ENCODE measurements at places on chromosomes 11 and 22.
A peak's percentile ranks its signal among the peaks of the same experiment; 100 is the strongest.

GRCh38 chr22:44029069-44029468 is 5.0 kb downstream of the PARVB start:
- no peak for DNase-seq

GRCh38 chr11:121722431-121723245 is 269.9 kb upstream of the SORL1-AS1 start:
- DNase-seq = no peak

- DNase-seq = no peak
Observed at GRCh38 chr11:19605520-19606371, 106.9 kb upstream of the NAV2 start.

- DNase-seq = no peak
Observed at GRCh38 chr22:48057116-48057835, 1294.8 kb downstream of the TBC1D22A start.

DNA sequence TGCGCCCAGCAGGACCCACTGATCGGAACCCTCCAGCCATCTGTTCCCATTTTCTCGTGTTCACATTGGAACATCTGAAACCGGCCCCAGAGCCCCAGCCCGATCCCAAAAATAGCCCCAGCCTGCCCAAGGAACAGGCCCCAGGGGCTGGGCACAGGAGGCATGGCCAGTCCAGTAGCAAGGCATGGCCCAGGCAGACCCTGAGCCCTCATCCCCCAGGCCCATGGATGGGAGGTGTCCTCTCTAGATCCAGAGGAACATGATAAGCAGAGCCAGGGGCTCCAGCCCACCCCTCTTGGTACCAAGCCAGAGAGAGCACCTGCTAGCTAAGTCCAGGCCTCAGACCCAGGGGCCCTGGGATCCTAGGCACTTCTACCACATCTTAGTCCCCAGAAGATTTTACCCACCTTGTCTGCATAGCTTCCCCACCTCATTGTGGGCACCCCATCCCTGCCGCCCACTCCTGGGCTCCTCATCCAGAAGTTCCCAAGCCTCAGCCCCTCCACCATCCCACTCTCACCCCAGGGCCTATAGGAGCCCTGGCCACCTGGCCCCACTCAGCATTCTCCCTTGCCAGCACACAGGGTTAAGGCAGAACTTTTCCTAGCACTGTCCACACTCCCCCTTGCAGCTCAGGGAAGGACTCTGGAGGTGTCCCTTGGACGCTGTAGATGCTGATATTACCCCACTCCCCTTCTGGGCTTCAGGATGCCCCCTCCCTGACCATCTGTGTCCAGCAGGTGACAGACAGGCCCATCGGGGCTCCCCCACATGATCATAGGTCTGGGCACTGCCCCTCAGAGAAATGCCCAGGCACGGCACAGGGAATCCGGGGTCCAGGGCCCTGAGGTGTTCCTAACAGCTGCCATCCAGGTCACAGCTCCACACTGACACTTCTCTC is 9.5 kb downstream of the BCL9L start:
- DNase-seq = no peak

DNA sequence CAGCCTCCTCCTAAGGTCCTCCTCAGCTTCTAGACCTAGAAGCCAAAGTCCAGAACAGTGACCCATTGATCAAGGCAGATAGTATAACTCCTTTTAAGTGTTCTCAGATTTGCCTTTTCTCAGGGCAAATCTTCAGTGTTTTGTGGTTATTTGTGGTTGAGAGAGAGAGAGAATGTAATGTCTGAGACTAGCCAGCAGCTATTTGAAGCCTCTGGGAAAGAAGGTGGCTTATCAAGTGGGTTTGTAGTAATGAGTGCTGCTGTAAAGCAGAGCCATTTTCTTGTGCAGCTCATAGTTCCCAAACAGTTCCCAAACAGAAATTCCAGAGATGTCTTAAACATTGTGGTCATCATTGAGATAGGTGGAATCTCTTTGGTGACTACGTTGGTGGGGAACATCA is 89.5 kb downstream of the RNF169 start:
- DNase-seq = no peak

- no peak for DNase-seq
Observed at GRCh38 chr11:6333095-6333494, 12.8 kb upstream of the CAVIN3 start.

- no peak for DNase-seq
Observed at GRCh38 chr11:113908098-113908497, 3.5 kb downstream of the HTR3B start.

DNA sequence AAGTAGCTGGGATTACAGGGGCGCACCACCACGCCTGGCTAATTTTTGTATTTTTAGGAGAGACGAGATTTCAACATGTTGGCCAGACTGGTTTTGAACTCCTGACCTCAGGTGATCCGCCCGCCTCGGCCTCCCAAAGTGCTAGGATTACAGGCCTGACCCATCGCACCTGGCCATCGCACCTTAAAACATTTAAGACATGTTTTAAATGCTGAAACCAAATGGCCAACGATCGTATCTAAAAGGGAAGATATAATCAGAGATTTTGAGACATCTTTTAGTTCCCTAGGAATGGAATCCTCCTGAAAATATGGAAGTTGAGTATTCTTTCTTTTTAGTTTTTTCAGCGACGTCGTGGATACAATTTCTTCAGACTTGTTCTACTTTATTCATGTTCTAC is 21.8 kb upstream of the APOBEC3A start:
- DNase-seq = no peak

- no peak for DNase-seq
Observed at GRCh38 chr11:105696000-105696399, 86.1 kb downstream of the GRIA4 start.

- no peak for DNase-seq
Observed at GRCh38 chr11:13907678-13908077, 54.8 kb upstream of the SPON1 start.

DNA sequence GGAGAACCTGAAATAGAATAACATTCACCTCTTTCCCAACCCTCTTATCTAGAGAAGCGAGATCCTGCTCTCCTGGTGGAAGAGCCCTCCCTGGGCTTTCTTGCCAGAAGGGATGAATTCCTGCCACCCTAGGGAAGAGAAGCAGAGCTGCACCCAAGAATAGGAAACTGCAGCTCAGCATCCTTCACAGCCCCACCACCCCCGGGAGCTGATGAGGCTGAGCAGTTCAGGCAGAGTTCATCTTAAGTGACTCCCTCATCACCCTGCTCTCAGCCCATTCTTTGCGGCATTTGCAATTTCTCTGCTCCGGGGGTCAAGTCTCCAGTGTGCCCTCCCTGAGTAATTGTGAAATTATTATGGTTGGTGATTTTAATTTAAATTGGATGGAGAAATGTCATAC is 514.9 kb downstream of the BUD13 start:
- DNase-seq = no peak

- DNase-seq = no peak
Observed at GRCh38 chr11:95702526-95702925, 87.1 kb downstream of the FAM76B start.

DNA sequence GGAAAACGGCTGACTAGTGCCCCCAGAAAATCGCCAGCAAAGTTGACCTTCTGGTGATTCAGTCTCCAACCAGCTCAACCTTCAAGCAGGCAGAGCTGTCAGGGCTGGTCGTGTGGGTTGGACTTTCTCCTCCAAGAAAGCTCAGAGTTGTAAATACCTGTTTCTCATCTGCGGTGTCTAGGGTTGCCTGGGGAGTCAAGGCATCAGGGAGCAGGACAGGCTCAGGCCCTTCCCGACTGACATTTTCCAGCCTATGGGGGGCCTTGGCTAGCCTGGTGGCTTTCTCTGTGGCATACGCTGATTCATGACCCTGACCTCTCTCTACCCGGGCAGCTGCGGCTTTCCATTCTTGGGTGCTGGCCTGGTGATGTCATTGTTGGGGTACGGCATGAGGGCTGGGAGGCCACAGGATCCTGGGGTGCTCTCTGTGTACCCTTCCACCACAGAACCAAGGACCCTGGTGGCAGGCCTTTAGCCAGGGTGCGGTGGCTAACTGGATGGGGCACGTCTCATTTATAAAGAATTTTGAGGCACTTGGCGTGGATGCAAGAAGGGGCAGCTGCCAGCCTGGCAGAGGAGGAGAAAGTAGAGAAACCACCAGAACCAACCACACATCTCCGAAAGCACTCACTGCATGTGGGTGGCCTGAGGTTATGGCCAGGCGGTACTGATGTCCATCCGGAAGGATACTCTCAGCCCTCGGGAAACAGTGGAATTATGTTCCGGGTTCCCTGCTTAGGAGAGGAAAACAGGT is 64.9 kb downstream of the BCR start:
- DNase-seq = no peak

- DNase-seq = no peak
Observed at GRCh38 chr11:78332174-78332866, 85.3 kb downstream of the GAB2 start.

DNA sequence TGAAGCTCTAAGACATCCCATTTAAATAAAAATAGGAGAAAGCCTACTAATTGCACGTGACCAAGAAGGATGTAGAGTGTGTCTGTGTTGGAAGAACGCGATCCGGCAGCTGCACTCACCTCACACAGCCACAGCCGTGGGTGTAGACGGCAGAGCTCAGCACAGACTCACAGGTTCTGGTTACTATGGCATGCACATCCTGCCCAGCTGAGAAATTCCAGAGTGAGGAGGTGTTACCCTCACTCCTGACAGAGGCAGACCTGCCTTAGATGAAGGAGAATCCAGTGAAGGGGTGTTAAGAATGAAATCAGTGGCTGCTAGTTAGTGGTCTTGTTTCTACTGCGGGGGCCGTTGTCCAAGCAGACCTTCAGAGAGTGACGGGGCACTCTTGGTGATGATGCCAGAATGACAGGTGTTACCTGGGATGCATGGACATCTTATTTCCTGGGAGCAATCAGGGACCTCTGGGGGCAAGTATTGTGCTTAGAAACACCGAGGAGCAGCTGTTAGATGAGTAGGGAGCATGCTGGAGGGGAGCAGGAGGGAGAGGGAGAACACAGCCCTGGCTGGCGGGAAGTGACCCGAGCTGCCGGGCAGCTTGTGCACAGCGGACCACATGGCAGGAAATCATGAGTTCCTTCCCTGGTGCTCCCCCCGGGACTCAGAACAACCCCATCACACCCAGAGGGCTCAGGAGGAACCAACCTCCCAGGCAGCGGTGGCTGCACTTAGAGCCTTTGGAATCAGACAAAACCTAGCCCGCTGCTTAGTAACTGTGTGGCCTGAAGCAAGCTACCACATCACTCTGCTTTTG is 12.3 kb downstream of the KCNJ5 start:
- no peak for DNase-seq

DNA sequence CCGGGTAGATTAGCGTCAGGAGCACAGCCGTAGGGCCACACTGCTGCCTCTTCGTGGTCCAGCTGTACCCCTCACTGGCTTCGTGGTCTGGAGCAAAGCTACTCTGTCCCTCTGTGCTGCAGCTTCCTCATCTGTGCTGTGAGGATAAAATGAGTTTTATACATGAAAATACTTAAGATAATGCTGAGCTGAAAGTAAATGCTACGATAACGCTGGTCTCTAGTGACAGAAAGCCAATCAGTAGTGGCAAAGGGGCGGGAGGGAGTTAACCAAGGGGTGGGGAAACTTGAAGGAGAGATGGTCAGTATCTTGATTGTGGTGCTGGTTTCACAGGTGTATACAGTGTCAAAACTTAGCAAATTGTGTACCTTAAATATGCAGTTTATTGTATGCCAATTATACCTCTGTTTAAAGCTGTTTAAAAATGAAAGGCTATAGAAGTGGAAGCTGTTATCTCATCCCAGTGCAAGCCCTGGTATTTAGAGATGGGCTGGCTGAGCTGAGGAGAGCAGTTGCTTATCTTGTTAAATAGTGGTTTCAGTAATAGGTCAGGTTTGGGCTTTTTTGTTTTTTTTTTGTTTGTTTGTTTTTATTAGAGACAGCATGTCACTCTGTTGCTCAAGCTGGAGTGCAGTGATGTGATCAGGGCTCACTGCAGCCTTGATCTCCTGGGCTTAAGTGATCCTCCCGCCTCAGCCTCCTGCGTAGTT is 36.7 kb downstream of the ACO2 start:
- DNase-seq = no peak

- peak; percentile 31 for DNase-seq
Observed at GRCh38 chr22:22235558-22235957, 9.0 kb upstream of the VPREB1 start.

- no peak for DNase-seq
Observed at GRCh38 chr22:48096411-48096810, 1334.0 kb downstream of the TBC1D22A start.

DNA sequence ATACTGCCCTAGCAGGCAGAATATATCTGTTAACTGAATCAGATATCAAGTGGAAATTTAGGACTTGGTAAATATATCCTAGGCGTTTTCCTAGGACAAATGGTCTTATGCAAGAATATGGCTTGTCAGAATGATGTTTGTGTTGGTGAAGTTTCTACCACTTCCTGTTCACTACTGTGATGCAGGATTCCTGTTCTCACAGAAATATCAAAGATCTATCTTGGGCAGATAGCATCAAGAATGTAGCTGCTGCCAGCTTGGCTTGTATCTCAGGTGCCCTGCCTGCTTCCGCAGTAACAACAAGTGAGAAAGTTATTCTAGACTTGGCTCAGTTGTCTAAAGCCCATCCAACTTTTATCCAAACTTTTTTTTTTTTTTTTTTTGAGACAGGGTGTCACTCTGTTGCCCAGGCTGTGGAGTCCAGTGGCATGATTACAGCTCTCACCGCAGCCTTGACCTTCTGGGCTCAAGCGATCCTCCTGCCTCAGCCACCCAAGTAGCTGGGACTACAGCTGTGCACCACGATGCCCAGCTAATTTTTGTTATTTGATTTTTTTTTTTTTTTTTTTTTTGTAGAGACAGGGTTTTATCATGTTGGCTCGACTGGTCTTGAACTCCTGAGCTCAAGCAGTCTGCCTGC is 61.3 kb downstream of the PPME1 start:
- no peak for DNase-seq

- no peak for DNase-seq
Observed at GRCh38 chr11:12061851-12062560, 48.4 kb upstream of the MICAL2 start.

DNA sequence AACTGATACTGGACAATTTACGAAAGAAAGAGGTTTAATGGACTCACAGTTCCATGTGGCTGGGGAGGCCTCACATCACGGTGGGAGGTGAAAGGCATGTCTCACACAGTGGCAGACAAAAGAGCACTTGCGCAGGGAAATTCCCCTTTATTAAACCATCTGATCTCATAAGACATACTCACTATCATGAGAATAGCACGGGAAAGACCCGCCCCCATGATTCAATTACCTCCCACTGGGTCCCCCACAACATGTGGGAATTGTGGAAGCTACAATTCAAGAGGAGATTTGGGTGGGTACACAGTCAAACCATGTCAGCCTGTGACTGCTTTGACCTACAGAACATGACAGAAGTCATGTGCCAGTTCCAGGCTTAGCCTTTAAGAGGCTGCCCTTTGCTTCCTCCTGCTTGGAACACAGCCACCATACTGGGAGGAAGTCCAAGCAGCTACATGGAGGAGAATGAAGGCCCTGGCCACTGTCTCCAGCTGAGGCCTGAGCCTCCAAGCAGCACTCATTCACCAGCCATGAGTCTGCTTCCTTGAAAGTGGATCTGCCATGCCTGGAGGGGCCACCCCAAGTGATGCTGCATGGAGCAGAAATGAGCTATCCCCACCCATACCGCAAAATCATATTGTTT is 10.9 kb upstream of the GAL start:
- no peak for DNase-seq

DNA sequence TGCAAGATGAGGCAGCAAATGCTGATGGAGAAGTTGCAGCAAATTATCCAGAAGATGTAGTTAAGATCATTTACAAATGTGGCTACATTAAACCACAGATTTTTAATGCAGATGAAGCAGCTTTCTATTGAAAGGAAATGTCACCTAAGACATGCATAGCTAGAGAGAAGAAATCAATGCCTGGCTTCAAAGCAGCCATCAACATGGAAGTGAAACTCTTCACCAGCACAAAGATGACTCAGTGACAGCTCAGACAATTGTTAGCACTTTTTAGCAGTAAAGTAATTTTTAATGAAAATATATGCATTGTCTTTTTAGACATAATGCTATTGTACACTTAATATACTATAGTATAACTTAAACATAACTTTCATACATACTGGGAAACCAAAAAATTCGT is 71.4 kb downstream of the FANCF start:
- no peak for DNase-seq

Data from stimulated activated CD4-positive, alpha-beta T cell treated with anti-CD3 and anti-CD28 coated beads, Interleukin-2, amount 100 ng/mL, for 4 hours (primary cell).